Anterior cingulate cortex (tissue), 58 donors: ENCODE measurements at places on chromosomes 16 and 17.

GRCh38 chr16:2854700-2855309, 3.2 kb downstream of the PRSS22 start:
- no peak for DNase-seq

GRCh38 chr17:1966274-1967086, 58.7 kb downstream of the RTN4RL1 start:
- DNase-seq: no peak

DNA sequence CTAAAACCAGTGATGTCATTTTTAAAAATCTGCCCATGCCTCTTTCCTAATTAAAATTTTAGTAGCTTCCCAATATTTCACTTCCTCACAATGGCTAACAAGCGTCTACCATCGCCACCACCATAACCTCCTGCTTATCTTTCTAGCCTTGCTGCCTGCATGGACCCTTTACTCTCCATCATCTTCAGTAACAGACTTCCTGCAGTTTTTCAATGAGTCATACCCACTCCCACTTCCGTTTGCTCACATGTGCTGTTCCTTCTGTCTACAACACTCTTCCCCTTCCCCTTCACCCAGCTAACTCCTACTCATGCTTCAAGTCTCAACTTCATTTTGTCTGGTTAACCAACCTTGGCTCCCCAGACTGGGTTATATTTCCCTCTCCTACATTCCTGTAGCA, 12.8 kb upstream of the SKAP1 start:
- DNase-seq: no peak

DNA sequence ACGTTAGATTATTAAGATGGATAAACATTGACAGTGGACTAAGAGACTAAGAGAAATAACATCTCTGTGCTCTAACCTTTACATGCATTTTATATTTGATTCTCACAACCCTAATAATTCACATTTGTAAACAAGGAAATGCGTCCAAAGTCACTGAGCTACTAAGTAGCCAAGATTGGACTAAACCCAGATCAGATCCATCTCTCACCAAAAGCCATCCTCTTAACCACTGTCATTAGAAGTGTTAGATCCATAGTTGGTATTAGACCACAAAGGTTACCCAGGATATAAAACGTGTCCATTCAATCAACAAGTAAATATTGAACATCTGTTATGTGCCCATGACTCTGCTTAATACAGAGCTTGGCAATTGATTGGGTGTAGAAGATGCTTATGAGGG, 5.2 kb downstream of the HSD17B2 start:
- DNase-seq: no peak

GRCh38 chr16:50351116-50351515, 17.7 kb downstream of the BRD7 start:
- no peak for DNase-seq
